Dermis microvascular lymphatic vessel endothelial cell (primary cell): ENCODE measurements at places on chromosomes 11 and 22.

DNA sequence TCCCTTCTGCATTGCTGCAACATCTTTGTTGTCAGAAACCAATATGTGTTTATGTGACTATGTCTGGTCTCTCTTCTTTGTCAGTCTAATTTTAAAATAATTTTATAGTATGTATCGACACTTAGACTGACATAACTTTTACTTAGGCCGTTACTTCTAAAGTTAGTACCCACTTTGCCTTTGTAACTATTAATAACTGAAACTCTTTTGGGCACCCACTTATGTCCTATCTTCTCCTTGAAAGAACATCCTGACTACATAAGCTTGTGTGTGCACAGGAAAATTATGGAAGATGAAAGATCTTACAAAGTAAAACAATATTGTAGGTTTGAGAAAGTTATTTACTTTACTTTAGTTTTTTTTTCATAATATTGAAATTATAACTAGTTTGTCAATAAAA is 230.4 kb upstream of the CCDC179 start:
- no peak for DNase-seq

GRCh38 chr11:114166897-114167323 is 107.4 kb downstream of the ZBTB16 start:
- DNase-seq, result peak; percentile 84

DNA sequence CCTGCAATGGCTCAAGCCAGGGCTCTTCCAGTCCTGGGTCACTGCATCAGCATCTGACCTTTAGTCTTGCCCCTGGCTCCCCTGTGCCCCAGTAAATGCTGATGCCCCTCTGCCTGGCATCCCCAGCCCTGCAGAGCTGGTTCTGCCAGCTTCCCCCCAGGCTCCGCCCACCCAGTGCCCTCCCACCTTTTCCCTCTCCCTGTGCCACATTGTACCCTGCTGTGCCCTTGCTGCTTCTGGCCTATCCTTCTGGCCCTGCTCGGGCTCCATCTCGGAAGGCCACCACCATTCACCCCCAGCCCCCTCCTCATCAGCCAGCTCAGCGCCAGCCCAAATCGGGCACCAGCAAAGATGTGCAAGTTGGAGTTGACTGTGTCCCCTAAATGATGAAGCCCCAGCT is 7.4 kb downstream of the CAPN5 start:
- DNase-seq, result no peak

GRCh38 chr11:5631969-5632635 is 7.3 kb downstream of the TRIM34 start:
- no peak for DNase-seq

DNA sequence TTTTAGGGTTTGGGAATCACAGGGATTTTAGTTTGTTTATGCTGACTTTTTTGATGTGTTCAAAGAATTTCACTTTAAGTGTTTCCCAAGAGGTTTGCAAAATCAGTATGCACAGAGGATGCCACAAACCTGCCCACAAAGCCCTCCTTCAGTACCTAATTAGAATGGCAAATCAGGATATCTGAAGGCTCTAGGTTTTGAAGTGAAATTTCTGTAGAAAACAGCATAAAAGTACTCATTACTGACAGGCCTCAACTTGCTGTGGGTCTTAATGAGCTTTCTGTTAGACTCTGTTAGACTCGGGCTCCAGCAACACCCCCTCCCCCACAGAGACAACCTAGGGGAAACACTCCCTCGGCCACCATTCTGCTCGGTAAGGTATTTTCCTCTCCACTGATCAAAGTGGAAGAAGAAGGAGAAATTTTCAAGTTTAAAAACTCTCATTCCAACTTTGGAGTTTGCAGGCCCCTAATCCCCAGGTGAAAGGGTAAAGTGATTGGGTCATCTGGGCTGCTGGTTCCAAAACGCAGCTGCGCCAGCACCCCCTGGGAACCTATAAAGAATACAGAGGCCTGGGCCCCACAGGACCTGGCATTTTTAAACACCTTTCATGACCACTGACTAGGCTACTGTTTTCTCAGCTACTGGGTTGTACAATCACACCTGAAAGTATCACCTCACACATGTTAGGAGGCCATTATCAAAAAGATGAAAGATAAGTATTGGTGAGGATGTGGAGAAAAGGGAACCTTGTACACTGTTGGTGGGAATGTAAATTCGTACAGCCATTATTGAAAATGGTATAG is 67.5 kb downstream of the PLEKHA7 start:
- DNase-seq, result no peak

GRCh38 chr11:30381879-30382278 is 59.0 kb downstream of the ARL14EP start:
- DNase-seq, result no peak
